H9 (cell line): ENCODE measurements at places on chromosomes 2 and 18.

- no peak overlapping the region for H3K4me3 ChIP-seq
- H3K36me3 ChIP-seq, result no peaks in the 10 kb centered on the region
- H3K27ac ChIP-seq, result no peak overlapping the region
- H3K4me1 ChIP-seq, result no peaks in the 10 kb centered on the region
These were observed 9.7 kb downstream of the ITGA4 start for GRCh38 chr2:181466661-181467576.

GRCh38 chr2:42909966-42910365 lies 117.6 kb upstream of the HAAO start:
- H3K27me3 ChIP-seq, result no peaks in the 10 kb centered on the region
- H3K27ac ChIP-seq, result no peak overlapping the region
- H3K4me1 ChIP-seq, result peaks cover 1% of the 10 kb centered on the region; the same call in 1 of the 2 replicates
- no peak for DNase-seq
- no peak overlapping the region for H3K4me3 ChIP-seq

- H3K4me1 ChIP-seq, result no peaks in the 10 kb centered on the region
- H3K27ac ChIP-seq, result no peak overlapping the region
- DNase-seq, result peak; percentile 53
- H3K36me3 ChIP-seq, result no peaks in the 10 kb centered on the region
- H3K27me3 ChIP-seq, result peaks cover 34% of the 10 kb centered on the region; the same call in 1 of the 2 replicates
- H3K4me3 ChIP-seq, result peak overlapping the region; percentile 56
These were observed 622 bp downstream of the LRP2 start for GRCh38 chr2:169361706-169362117.

- H3K36me3 ChIP-seq, result no peaks in the 10 kb centered on the region
- H3K4me1 ChIP-seq, result no peaks in the 10 kb centered on the region; the same call in 1 of the 2 replicates
- H3K27ac ChIP-seq, result no peak overlapping the region
- H3K4me3 ChIP-seq, result no peak overlapping the region
- DNase-seq, result no peak
- H3K27me3 ChIP-seq, result no peaks in the 10 kb centered on the region
These were observed 7.4 kb upstream of the EXOC6B start for GRCh38 chr2:72833084-72833714.

DNA sequence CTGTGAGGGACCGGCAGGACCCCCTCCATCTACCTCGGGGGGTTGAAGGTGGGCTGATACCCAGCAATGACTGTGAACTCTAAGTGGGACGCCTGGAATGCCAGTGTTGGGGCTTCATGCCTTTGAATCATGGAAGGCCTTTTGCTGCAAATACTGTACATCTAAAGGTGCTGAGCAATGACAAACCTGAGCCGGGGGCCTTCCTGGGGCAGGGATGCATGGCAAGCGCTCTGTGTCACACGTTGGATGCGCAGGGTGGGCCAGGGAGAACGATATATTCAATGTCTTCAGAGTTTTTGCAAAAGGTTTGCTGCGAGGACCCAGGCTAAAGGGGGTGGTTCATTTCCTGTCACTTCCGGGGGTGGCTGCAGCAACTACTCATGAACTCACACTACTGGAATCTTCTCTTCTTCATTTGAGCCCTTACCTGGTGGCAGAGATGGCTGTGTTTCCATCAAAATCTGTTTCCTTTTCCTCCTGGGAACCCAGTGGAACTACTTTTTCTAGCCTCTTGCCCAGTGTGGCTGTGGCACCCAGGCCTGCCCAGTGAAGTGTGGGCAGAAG lies 24.1 kb upstream of the INHBB start:
- H3K4me3 ChIP-seq, result no peak overlapping the region
- no peaks in the 10 kb centered on the region for H3K27me3 ChIP-seq
- H3K27ac ChIP-seq, result no peak overlapping the region
- no peaks in the 10 kb centered on the region for H3K36me3 ChIP-seq
- H3K4me1 ChIP-seq, result no peaks in the 10 kb centered on the region
- no peak for DNase-seq

DNA sequence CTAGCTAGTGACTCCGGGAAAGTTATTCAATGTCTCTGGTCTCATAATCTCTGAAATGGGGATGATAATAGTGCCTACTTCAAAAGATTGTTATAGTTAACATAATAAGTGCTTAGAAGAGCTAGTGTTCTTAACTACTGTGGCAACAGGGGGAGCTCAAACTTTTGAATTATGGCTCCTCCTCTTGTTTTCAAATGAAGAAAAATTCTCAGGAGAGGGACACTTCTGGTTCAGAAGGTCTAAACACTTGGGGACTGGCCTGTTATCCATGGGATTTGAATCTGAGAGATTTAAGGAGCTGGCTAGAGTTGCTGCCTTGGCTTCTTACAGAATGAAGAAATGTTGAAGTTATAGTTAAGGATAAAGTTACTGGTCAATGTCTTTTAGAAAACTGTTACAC lies 92.2 kb upstream of the ITGB6 start:
- H3K27ac ChIP-seq, result no peak overlapping the region
- H3K36me3 ChIP-seq, result no peaks in the 10 kb centered on the region
- no peaks in the 10 kb centered on the region for H3K27me3 ChIP-seq
- no peaks in the 10 kb centered on the region for H3K4me1 ChIP-seq
- H3K4me3 ChIP-seq, result no peak overlapping the region
- no peak for DNase-seq

- no peak overlapping the region for H3K4me3 ChIP-seq
- peaks cover 4% of the 10 kb centered on the region for H3K36me3 ChIP-seq
- H3K4me1 ChIP-seq, result no peaks in the 10 kb centered on the region
- no peak overlapping the region for H3K27ac ChIP-seq
- no peak for DNase-seq
These were observed 92.7 kb upstream of the FN1 start for GRCh38 chr2:215528555-215528954.

GRCh38 chr18:64695851-64696553 lies 547.1 kb upstream of the LINC00305 start:
- H3K36me3 ChIP-seq, result no peaks in the 10 kb centered on the region
- H3K4me3 ChIP-seq, result no peak overlapping the region
- H3K27me3 ChIP-seq, result no peaks in the 10 kb centered on the region
- no peak for DNase-seq
- H3K4me1 ChIP-seq, result peaks cover 2% of the 10 kb centered on the region; the same call in 1 of the 2 replicates

DNA sequence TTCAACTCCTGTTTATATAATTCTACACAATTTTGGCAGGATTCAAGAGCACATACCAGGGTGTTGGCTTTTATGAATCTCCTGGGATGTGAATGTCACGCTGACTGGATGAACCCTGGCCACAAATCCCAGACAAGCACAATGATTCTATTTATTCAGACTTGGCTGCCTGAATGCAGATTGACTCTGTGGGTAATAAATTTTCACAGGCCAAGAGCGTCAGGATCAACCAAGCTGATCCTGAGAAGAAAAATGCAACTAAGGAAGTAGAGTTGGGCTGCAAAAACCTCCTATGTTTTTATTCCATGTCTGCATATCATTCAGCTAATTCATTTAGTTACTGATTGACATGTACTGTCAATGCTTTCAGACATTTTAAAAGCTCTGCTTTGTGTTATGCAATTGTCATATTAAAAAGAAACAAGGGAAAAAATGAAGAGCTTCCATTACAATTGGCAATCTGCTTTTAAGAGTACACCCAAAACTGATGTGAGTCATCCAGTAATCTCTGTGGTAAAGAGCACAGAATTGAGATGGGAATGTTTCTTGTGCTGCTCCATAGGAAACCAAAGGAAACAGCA lies 173.0 kb upstream of the REV1 start:
- H3K4me1 ChIP-seq, result peaks cover 4% of the 10 kb centered on the region; the same call in 1 of the 2 replicates
- H3K27me3 ChIP-seq, result no peaks in the 10 kb centered on the region
- no peak overlapping the region for H3K4me3 ChIP-seq

DNA sequence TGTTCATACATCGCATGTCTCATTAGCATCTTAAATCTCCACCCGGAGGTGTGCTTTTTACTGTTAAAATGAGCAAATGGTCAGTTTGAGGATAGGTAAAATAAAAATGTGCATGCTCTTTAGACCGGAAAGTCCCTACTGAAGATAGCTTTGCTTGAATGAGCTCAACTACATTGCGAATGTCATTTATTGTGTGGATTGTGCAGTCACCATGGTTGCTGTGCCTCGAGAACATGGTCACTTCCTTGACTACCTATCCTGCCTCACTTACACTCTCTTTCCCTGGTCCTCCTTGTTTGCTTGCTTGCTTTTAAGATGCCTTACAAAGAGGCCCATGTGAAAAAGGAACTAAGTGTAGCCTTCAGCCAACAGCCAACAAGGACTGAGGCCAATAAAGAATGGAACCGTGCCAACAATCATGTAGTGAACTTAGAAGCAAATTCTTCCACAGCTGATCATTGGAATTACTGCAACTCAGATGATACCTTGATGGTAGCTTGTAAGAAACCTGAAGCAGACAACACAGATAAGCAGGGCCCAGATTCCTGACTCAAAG lies 72.2 kb upstream of the BARD1 start:
- H3K27me3 ChIP-seq, result no peaks in the 10 kb centered on the region
- DNase-seq, result no peak
- H3K4me3 ChIP-seq, result no peak overlapping the region
- H3K27ac ChIP-seq, result no peak overlapping the region

DNA sequence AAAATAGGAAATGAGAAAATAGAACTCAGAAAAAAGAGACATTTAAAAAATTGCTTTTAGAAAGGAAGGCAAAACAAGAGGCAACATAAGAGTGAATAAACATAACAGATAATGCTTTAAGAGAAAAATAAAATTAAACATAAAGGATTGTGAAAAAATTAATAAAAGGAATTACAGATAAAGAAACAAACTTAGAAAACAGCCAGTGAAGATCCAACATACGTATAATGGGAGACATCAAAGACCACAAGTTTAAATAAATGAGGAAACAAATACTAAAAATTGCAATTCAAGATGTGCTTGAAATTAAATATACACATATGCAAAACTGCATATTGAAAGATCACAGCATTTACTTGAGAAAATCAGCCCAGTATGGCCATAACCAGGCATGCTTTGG lies 448.9 kb downstream of the NBAS start:
- DNase-seq, result no peak
- H3K27ac ChIP-seq, result no peak overlapping the region
- peaks cover 37% of the 10 kb centered on the region for H3K36me3 ChIP-seq
- no peaks in the 10 kb centered on the region for H3K27me3 ChIP-seq
- H3K4me3 ChIP-seq, result no peak overlapping the region
- no peaks in the 10 kb centered on the region for H3K4me1 ChIP-seq

DNA sequence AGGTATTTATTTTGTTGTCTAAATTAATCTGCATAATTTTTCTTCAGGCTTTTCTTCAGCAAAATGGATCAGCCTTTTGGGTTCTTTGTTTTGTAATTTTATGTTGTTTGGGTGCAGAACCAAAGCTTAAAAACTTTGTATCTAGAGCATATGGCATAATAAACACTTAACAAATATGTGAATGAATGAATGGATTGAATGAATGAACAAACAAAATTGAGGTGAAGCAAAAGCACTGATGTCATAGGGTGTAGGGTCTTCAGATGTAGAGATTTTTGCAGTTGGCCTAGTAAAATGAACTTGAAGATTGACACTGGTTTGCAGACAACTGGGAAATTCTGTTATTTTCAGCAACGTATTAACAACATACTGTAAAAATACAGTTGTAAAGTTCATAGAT lies 17.3 kb downstream of the VAPA start:
- no peaks in the 10 kb centered on the region; the same call in 1 of the 2 replicates for H3K4me1 ChIP-seq
- DNase-seq, result no peak
- H3K27me3 ChIP-seq, result no peaks in the 10 kb centered on the region

DNA sequence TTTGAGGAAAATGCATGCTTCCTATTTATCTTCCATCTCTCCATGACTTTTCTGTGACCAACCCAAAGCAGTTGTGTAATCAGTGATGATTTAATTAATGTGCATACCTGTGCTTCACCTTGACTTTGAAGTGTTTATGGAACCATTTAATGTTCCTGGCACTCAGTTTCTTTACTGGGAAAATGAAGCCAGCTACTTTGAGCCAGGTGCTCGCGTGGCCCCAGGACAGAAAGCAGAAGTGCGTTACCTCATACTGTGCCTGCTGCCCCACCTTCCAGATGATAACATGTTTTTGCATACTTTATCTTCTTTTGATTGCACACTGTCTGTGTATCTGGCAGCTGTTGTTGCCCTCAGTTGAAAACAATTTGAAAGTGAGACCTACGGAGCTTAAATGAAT lies 61.3 kb downstream of the PMAIP1 start:
- H3K4me3 ChIP-seq, result no peak overlapping the region
- no peaks in the 10 kb centered on the region for H3K27me3 ChIP-seq
- H3K36me3 ChIP-seq, result no peaks in the 10 kb centered on the region
- no peak overlapping the region for H3K27ac ChIP-seq

GRCh38 chr2:170997893-170998597 lies 69.0 kb downstream of the GORASP2 start:
- no peaks in the 10 kb centered on the region for H3K4me1 ChIP-seq
- H3K27ac ChIP-seq, result no peak overlapping the region
- H3K4me3 ChIP-seq, result no peak overlapping the region

DNA sequence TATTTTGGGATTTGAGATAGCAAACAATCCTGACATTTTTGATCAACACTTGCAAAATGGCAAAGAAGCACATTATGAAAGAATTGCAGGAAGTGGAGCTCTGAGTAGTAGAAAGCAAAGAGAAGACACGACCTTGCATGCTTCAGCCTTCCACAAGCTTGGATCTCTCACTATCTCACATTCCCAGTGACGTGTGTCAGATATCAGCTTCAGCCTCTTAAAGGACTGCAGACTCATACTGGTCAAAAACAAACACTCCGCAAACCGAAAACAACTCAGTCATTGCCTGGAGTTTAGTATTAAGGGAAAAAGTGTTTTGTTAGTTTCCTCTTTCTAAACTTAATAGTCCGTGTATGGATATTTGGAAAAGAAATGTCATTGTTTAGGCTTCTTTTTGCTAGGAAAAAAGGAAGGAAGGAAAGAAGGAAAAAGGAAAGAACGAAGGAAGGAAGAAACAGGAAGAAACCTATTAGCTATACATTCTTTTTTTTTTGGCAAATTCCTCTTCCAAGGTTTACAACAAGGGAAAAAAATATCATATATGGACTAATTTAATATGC lies 32.6 kb upstream of the SLC40A1 start:
- no peaks in the 10 kb centered on the region for H3K27me3 ChIP-seq
- DNase-seq, result no peak
- H3K36me3 ChIP-seq, result no peaks in the 10 kb centered on the region
- H3K27ac ChIP-seq, result no peak overlapping the region
- H3K4me1 ChIP-seq, result no peaks in the 10 kb centered on the region

- H3K27me3 ChIP-seq, result no peaks in the 10 kb centered on the region
- H3K27ac ChIP-seq, result no peak overlapping the region
- no peaks in the 10 kb centered on the region for H3K36me3 ChIP-seq
- no peak overlapping the region for H3K4me3 ChIP-seq
These were observed 235.3 kb downstream of the DYM start for GRCh38 chr18:49225160-49225559.

DNA sequence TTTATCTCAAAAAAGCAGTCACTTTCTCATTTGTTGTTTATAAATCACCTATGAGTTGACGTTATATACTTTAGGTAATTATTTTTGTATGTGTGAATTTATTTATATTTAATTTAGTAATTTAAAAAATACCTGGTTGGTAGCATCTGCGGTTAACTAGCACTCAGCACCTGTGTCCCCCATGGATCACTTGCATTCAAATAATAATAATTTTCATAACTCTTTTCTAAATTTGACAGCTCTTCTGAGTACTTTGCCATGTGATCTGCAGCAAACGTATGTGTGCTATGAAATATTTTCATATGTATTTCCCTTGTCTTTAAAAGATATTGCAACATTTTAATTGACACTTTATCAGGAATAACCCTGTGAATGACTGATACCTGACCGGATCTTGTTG lies 88.1 kb downstream of the CMPK2 start:
- H3K27ac ChIP-seq, result no peak overlapping the region
- H3K27me3 ChIP-seq, result no peaks in the 10 kb centered on the region
- no peaks in the 10 kb centered on the region for H3K4me1 ChIP-seq
- no peak overlapping the region for H3K4me3 ChIP-seq
- H3K36me3 ChIP-seq, result peaks cover 2% of the 10 kb centered on the region; the same call in 1 of the 3 replicates

- H3K27me3 ChIP-seq, result no peaks in the 10 kb centered on the region
- no peak for DNase-seq
- H3K4me3 ChIP-seq, result no peak overlapping the region
- H3K36me3 ChIP-seq, result peaks cover 7% of the 10 kb centered on the region; the same call in 1 of the 3 replicates
These were observed 21.9 kb downstream of the KIF3C start for GRCh38 chr2:25960396-25960795.
